ENCODE measurements at places on chromosomes 5 and 9. TPM values are rescaled to one million over a fixed set of nuclear protein-coding genes. Genes with fewer than 3 reads are reported as not detected.

GRIA1 gene
- 1.4 TPM for total RNA-seq

GRCh38 chr5:40220260-40220659 lies 459.5 kb upstream of the PTGER4 start:
- DNase-seq, result no peak

- DNase-seq, result peak; percentile 90
Observed at GRCh38 chr5:82347201-82347865, 69.2 kb upstream of the RPS23 start.

DNA sequence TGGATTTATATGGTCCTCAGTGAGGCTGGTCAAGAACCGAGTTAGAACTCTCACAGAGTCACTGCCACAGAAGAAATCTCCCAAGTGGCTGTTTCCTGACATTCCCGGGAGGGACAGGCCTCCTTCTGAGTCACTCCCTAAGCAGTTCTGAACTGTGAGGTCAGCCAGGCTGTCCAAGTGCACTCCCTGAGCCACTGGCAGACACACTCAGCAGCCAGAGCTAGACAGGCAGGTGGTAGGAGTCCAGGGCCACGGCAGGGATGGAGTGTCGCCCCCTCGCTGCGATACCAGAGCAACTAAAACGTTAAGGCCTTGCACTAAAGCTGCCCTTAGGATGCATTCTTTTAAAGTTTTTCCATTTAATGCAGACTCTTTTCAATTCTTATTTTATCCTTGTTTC lies 3.4 kb downstream of the IL4 start:
- DNase-seq, result peak; percentile 91

SH3RF2 gene
- 1.1 TPM for total RNA-seq

GRCh38 chr9:134930398-134930797 lies 12.7 kb upstream of the FCN1 start:
- DNase-seq, result no peak

GRCh38 chr5:96043446-96043845 lies 81.8 kb upstream of the ELL2 start:
- DNase-seq, result no peak

HTR1A gene
- not detected for total RNA-seq

IRX2 gene
- 0.36 TPM for total RNA-seq

- no peak for DNase-seq
Observed at GRCh38 chr5:52875827-52876226, 88.1 kb downstream of the ITGA1 start.

DNA sequence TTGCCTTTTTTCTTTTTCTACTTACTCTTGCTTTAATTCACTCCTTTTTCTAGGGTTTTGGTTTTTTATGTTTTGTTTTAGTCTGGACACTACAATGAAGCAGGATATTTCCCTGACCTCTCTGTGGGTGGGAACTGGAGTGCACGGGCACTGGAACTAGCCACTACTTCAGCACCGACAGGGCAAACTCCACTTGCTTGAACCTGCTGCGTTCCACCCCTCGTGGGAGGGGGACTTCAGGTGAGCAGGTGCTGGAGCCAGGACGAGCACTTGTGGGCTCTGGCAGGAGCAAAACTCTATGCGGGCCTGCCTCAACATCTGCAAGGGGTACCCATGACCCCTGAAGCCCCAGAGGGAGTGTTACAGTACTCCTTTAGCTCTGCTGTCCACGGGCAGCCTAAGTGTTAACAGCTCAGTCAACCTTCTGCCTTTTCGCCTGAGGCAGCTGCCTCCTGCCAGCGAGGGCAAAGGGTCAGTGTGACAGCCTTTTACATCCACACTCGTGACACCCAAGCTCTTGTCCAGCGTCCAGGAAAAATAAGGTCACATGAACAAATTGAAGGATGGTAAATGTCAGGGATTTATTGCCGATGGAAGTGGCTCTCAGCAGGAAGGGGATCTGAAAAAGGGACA lies 144.1 kb upstream of the NFIL3 start:
- no peak for DNase-seq

SAXO1 gene
- under 0.01 TPM for total RNA-seq

Data from IMR-90 (cell line).